ENCODE measurements at places on chromosomes 16 and 17.

DNA sequence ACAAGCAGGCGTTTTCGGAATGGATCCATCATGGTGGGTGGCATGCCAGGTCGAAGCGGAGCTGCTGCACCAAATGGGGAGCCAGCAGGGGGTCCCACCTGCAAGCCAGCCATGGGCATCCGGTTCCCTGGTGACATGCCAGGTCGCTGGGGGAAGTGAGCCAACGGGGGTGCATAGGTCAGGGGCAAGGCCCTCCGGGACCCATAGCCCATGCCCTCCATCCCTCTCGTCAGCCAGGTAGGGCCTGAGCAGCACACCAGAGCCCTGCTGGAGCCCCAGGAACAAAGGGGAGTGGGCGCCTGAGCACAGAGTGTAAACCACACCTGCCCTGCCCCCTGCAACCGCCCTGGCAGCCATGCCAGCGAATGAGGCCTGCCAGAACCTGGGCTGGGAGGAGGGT is 5.0 kb downstream of the SMARCD2 start:
- no peak for DNase-seq

- DNase-seq: peak; percentile 68
These were observed 3.4 kb upstream of the HEXD start for GRCh38 chr17:82414548-82415281.

DNA sequence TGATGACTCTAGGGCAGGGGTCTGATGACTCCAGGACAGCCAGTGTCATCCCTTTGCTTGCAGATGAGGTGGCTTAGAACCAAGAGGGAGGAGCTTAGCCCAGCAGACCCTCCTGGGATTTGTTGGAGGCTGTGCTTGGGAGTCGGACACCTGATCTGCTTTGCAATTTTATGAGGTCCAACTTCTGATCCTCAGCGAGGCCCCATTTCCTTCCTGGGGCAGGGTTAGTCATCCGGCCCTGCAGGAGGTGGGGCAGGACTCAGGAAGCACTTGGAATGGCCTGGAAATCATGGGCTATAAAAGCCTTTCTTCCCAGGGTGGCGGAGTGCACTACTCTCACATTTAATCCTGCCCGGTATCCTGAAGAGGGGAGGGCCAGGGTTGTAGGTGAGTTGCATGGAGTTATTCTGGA is 168.5 kb downstream of the MSI2 start:
- no peak for DNase-seq

- DNase-seq: no peak
These were observed 269.1 kb downstream of the FTO start for GRCh38 chr16:53973021-53973420.

DNA sequence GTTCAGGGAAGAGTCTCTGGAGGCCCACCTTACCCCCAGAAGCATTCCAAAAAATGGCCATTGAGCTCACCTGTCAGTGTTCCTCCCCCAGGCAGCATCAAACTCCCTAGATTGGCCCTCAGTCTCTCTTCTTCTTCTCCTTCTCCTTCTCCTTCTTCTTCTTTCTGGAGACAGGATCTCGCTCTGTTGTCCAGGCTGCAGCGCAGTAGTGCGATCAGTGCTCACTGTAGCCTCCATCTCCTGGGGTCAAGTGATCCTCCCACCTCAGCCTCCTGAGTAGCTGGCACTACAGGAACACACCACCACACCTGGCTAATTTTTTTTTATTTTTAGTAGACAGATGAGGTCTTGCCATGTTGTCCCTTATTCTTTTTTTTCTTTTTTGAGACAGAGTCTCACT is 16.4 kb upstream of the WNT3 start:
- no peak for DNase-seq

- no peak for DNase-seq
These were observed 3.1 kb downstream of the RAB37 start for GRCh38 chr17:74740173-74740572.

GRCh38 chr17:77435272-77436057 is 294.7 kb downstream of the SEC14L1 start:
- no peak for DNase-seq

- DNase-seq: no peak
These were observed 21.5 kb downstream of the KDM8 start for GRCh38 chr16:27224741-27225300.

DNA sequence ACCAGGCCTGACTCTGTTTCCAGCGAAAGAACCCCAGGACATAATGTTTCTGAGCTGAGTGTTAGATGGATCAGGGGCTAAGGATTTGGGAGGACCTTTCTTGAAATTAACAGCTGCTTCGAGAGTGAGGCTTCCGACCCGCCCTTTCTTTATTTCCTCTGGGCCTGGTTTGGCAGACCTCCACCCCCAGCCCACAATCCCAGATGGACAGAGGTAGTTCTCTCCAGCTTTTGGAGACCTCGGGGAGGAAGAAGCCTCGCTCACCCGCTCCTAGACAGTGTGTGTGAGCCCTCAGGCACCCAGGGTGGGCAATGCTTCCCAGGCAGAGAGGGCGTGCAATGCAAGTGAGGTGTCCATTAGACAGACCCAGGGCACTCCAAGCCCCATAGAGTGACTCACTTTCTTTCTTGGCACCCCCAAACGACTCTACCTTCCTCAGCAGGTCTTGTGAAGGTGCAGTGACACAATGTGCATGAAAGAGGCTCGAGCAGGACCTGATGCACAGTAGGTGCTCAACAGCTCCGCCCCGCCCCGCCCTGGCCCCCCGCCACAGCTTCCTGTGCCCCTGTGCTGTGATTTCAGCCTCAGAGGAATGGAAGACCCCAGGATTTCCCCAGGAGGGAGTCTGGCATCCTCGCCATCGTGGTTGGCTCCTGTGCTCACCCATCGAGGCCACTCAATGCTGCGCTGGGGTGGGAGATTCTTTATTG is 50.7 kb upstream of the TOB1 start:
- no peak for DNase-seq

DNA sequence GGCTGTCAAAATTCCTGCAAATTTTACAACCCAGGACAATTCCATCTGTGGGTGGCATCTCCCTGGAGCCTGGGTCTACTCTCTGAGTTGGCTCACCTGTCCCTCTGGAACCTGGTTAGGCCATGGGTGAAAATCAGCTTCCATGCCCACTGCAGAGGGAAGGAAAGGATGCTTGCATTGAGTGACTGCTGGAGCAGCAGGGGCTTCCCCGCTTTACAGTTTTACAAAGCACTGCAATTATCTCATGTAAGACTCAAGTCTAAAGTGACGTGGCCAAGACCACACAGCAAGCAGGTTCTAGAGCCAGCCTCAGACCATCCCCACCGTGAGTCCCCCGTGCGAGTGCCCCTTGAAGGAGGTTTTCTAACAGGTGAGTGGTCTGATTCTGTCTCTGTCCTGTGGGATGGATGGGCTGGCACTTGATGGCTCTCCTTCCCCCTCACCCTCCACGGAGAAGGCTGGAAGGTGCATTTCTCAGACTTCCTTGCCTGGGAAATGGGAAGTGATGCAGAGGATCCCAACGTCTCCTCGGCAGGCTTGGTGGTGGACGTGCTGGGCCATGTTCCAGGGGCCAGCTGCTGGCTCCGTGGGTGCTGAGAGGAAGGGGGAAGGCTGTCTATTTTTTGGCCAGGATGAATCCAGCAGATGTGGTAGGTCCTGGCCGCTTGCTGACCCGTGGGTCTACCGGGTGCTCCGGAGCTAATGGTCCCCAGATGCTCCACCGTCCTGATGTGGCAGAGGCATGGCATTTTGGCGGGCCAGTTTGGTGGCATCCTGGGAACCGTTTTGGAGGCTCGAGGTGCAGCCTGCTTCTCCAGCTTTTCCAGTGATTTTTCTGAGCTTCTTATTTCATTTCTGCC is 26.3 kb upstream of the CBX4 start:
- no peak for DNase-seq

GRCh38 chr16:47643323-47644000 is 182.3 kb downstream of the PHKB start:
- DNase-seq: no peak

GRCh38 chr16:720447-720989 is 428 bp upstream of the ANTKMT start:
- DNase-seq: no peak

- no peak for DNase-seq
These were observed 2.5 kb downstream of the CAPNS2 start for GRCh38 chr16:55569025-55569424.

DNA sequence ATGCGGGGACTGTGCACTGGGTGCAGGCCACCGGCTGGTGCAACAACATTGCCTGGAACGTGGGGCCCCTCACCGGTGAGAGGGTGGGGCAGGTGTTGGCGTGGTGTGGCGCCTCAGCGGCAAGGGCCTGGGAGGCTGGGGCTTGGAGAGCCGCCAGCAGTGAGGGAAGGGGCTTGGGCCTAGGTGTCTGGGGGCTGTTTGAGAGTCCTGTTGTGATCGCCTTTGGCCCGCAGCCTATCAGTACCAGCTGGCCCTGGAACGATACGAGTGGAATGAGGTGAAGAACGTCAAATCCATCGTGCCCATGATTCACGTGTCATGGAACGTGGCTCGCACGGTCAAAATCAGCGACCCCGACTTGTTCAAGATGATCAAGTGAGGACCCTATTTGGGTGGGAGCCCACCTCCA is 2.6 kb upstream of the TMEM88 start:
- no peak for DNase-seq

- no peak for DNase-seq
These were observed 52.2 kb downstream of the TRARG1 start for GRCh38 chr17:1331708-1332107.

- no peak for DNase-seq
These were observed 114.5 kb downstream of the GAS7 start for GRCh38 chr17:10083864-10084263.

GRCh38 chr16:15854906-15855703 is 1.7 kb downstream of the MYH11 start:
- DNase-seq: no peak

DNA sequence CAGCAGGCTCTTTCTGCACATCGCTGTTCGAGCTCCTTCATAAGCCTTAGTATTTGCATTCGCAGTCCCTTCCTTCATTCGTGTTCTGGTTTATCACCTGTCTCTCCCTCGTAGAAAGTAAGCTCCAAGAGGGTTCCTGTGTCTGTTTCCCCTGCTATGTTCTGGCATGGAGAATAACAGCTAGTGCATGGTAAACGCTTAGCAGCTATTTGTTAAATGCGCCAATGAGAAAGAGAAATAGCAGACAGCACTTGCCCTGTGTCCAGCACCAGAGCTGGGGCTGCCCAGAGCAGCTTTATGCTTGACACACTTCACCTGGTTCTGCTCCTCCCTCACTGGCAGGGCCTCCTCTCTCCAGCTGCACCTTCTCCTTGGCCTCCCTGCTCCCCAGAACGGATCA is 5.5 kb downstream of the ZNF688 start:
- DNase-seq: no peak

DNA sequence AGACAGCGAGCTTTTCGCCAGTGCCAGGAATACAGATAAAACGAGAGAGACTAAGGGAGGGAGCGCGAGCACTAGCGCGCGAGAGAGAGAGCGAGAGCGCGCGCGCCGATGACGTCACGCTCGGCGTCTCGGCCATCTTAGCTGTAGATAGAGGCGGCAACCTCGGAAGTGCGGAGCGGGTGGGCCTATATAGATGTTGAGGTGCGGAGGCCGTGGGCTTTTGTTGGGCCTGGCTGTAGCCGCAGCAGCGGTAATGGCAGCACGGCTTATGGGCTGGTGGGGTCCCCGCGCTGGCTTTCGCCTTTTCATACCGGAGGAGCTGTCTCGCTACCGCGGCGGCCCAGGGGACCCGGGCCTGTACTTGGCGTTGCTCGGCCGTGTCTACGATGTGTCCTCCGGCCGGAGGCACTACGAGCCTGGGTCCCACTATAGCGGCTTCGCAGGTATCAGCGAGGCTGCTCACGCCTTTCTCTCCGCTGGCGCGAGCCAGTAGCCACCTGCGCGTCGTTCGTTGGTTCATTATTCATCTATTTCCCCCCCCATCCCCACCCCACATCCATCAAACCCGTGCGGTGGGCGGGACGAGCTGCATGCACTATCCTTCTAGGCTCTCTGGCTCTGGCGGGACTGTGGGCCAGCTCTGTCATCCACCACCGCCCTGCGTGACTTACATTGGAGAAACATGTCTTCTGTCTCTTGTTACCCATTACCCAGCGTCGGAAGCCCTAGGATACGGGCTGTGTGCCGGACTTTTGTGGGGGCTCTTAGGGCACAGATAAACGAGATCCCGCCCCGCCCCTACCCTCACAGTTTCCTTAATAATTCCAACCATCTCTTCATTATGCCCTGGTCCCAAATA is 795 bp downstream of the CYB5D2 start:
- DNase-seq: peak; percentile 88

- DNase-seq: no peak
These were observed 1.1 kb downstream of the ST6GALNAC2 start for GRCh38 chr17:76584427-76585032.

DNA sequence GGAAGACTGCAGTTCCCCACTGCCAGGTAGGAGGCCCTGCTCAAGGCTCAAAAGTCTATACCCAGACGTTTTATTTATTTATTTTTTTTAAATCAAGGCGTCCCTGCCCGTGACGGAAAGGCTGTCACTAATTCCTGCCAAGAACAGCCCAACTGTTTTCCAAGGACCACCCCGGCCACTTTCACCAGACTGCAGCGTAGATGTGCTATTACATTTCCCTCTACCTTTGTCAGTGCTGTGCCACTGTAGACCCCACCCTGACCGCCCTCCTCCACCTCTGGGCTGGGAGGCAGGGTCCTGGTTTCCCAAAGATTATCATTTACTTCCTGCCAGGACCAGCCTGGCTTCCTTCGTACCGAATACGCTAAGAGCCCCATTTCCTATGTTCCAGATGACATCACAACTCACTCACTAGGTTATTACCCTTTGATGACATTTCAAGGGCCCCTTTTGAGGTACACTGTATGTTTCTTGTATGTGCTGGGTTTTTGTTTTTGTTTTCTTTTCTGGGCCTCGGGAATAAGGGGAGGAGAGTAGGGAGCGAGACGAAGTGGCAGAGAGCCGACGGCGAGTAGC is 6.3 kb upstream of the RNF227 start:
- DNase-seq: no peak

DNA sequence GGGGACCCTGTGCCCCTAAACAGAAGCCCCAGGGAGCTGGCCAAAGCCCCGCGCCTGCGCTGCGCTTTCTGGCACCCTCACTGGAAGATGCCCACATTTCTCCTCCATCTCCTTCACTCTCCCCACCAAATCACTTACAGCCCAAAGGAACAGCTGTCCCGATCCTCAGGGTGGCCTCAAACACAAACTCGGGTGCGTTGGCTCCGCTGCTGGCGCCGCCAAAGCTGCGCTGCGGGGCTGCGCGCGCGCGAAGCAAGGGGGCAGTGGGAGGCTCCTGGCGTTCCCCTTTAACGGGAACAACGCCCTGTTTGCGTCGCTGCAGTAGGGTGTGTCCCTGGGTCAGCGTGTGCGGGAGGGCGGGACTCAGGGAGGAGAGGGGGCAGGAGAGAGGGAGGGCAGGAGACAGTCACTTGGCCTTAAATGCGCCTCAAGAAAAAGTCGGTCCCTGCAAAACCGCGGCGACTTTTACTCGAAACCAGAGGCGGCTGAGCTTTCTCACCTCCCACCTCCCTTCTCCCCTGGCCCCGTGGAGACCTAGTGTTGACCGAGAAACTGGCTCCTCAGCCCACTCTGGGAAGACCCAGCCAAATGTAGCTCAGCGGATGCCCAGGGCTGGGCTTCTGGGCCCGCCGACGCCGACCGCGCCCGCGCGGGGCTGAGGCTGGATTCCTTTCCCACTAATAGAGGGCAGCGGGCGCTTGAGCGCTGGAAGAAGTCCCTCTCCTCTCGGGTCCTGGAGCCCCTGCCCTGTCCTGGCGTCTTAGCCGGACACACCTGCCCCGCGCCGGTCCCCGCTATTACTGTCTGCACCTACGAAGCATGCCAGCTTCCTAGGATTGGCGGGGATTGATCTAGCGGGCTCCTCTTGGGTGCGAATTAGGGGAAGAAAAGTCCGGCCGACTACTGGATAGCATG is 2.6 kb downstream of the PMP22 start:
- DNase-seq: peak; percentile 91

Data from posterior cingulate gyrus (tissue), 11 donors.